ENCODE measurements at places on chromosomes 11 and 22. TPM values are rescaled to one million over a fixed set of nuclear protein-coding genes. Genes with fewer than 3 reads are reported as not detected.

The MS4A12 gene
- not detected for total RNA-seq

GRCh38 chr11:126305699-126306098, 1.8 kb downstream of the DCPS start:
- no peak for DNase-seq

- no peak for DNase-seq
Observed at GRCh38 chr11:120431633-120432032, 79.9 kb upstream of the GRIK4 start.

The CCDC81 gene
- total RNA-seq = 9.8 TPM

- DNase-seq = no peak
Observed at GRCh38 chr22:24482575-24482974, 12.6 kb upstream of the UPB1 start.
